ENCODE measurements at places on chromosomes 6 and 20.
A peak's percentile ranks its signal among the peaks of the same experiment; 100 is the strongest.

GRCh38 chr6:31705931-31706330 lies 735 bp upstream of the LY6G6F start:
- no peak for DNase-seq

GRCh38 chr6:152310371-152310954 lies 326.7 kb downstream of the SYNE1 start:
- DNase-seq: no peak

- DNase-seq: no peak
Observed at GRCh38 chr6:168417191-168417590, 23.8 kb upstream of the SMOC2 start.

DNA sequence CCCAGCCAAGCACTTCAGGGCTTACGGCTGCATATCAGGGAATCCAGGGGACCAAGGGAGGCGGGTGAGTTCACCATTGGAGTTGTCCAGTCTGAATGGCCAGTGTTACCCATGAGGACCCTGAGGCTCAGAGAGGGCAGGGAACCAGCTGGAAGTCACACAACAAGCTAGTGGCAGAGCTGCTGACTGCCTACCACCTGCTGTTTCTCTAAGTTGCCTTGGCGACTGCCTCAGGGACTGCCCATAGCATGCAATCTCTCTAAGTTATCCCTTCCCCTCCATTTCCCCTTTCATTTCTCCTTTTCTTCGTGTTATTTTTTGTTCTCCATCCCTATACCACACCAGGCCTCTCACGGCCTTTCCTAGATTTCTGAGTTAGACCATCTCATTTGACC lies 71.8 kb upstream of the SIRPA start:
- no peak for DNase-seq

DNA sequence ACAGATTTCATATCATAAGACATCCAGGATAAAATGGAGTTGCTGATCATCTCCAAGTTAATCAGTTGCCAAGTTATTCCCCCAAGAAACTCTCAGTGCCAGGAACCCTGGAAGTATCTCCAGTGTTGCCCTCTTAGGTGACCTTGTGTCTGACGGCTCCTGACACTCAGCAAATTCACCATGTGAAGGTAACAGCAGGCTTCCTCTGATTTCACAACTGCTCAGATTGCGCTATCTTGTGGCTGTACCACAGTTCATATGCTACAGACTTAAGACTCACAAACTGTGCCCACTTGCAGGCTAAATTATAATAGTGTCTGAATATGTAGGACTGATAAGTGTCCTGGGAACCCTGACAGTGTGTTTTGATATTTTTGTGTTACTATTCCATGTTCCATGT lies 186.6 kb upstream of the OPRM1 start:
- DNase-seq: no peak

DNA sequence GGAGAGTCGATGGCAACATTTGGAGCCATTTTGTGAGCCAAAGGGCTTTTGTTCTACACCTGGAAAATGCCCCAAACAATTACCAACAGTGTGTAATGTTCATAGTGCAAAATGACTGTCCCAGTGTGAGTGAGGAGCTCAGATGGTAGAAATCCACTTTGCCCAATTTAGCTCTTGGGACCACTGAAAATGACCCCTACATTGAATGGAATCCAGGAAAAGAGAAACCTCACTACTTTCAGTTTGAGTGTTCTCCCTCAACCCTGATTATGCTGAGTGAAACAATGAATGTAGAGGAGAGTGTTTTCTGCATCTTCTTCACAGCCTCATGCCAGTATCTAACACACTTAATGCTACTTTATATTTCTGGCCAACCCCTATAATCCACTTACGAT lies 84.9 kb upstream of the NRN1 start:
- DNase-seq: no peak

GRCh38 chr6:127967708-127968107 lies 66.8 kb upstream of the THEMIS start:
- no peak for DNase-seq

DNA sequence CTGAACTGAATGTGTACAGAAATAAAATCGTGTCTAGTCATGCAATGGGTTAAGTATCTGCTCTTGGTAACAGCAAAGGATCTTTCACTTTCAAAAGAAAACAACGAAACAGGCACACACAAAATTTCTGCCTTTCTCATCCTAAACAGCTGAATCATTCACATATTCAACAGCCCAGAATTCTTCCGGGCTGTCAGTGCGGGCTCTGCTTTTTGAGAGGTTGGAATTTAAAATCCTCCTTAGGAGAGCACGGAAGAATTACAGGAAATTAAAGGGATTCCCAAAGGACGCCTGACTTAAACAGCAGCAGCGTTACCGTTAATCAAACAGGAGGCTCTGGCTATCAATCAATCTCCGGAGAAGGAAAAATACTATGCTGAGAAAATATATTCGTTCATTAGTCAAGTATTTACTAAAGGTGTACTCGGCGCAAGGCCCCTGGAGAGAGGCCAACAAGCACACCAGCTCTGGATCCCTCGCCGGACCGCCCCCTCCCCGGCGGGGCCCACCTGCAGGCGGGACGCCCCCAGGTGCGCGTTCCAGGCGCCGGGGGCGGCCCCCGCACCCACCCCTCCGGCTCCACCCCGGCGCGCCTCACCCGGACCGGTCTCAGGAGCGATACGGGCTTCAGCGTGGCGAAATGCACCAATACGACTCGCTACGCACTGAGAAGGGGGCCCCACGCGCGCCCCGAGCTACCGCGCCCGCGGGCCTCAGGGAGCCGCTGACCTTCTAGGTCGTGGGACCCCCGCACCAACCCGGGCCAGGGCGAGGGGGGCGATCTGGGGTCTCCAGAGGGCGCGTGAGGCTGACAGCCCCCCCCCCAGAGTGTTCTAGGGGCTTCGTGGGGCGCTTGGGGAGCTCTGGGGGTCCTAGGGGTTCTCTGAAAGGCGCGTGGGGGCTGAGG lies 1.0 kb downstream of the NAPB start:
- DNase-seq: peak; percentile 13

- DNase-seq: no peak
Observed at GRCh38 chr6:130252527-130253237, 29.9 kb upstream of the SAMD3 start.

All from Kasumi-1 (cell line).